ENCODE measurements at places on chromosomes 5 and 9.

- DNase-seq = no peak
Observed at GRCh38 chr9:101032426-101032825, 3.9 kb downstream of the PLPPR1 start.

GRCh38 chr5:116778651-116779280 is 204.1 kb upstream of the SEMA6A start:
- DNase-seq = no peak

- DNase-seq = peak; percentile 49
Observed at GRCh38 chr5:151123897-151124751, 33.5 kb downstream of the ANXA6 start.

- DNase-seq = no peak
Observed at GRCh38 chr5:96930058-96930457, 5.8 kb upstream of the LNPEP start.

DNA sequence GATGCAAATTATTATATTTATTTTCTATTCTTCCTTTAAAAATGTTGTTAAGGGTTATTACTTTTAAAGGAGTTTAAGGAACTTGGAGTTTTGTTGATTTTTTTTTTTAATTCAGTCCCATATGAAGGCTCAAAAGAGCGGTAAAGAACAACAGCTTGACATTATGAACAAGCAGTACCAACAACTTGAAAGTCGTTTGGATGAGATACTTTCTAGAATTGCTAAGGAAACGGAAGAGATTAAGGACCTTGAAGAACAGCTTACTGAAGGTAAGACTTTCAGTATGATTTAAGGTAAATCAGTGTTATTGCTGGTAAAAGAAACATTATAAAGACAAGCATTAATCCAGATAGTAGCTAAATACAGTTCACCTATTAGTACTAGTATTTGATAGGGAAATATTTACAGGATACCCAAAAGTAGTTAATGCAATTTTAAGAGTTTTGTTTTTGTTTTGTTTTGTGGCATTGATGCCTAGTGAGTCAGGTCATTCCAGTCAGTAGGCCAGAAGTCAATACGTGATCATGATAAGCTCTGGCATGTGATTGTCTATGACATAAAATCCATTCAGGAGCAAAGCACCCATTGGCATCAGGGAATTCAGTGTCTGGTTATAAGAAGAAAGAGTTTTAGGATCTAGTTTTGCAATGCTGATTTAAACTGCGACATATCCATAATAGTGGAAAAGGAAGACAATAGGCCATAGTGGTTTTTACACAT is 49.2 kb downstream of the CNTRL start:
- no peak for DNase-seq

GRCh38 chr5:17432569-17432968 is 65.5 kb upstream of the TAF11L2 start:
- DNase-seq = no peak

DNA sequence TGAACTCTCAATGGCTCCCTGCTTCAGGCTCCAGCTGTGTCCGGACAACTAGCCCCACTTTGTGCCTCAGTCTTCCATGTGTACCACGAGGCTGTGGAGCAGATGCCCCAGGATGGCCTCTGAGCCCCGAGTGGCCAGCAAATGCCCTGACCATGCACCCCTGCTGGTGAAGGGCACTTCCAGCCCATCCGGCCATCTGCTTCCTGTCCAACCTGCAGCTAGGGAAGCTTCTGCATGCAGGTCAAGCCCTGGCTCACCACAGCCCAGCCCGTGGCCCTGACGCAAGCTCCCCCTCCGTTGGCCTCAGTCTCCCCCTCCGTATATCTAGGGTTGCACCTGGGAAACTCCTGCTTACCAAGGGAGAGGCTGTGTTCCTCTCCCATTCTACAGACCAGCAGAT is 4.8 kb downstream of the NINJ1 start:
- no peak for DNase-seq

GRCh38 chr9:106974341-106974740 is 111.4 kb downstream of the ZNF462 start:
- no peak for DNase-seq

GRCh38 chr5:173646692-173647091 is 30.2 kb upstream of the BOD1 start:
- DNase-seq = no peak

DNA sequence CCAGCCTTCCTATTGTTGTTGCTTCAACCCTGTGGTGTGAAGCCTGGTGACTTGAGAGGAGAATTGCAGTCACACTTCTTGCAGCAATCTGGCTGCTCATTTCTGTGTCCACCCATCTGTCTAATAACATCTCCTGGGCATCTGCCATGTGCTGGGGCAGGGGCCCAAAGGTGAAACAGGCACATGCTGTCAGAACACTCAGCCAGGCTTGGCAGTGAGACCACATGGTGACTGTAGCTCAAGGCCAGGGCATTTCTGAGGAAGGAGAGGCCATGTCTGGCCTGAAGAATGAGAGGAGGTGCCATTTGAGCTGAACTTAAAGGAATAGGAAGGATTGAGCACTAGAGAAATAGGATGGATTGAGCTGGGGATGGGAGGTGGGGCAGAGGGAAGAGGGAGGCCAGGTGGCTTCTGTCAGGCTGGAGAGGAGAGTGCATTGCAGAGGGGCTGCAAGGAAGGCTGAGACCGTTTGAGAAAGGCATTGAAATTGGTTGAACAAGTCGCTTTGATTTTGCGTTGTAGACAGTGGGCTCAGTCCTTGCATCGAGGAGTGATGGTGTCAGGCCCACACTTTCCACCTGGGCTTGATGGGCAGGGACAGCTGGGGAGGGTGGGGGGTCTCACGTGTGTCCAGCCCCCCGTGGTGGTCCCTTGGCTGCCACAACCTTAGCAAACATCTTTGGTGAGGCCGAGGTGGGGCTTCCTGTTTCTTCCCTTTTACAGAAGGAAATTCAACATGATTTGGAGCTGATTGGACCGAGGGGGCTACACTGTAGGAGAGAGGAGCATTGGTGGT is 222.4 kb downstream of the CACNA1B start:
- DNase-seq = no peak

DNA sequence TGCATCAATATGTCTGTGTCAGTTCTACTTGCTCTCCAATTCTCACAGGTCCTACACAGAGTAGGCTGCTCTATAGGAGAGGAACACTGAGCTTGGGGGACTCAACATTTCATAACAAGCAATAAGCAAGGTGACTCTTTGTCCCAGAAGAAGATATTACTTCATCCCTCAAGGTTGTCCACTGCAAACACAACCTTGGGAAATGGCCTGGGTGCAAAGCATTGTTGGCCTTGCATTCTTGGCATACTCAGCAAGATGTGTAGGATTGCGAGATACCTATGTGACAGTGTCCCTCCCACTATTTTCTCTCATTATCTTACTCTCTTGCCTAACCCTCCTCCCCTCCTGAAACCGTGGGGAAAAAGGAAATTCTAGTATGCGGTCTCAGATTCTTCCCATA is 169.8 kb upstream of the FREM1 start:
- DNase-seq = no peak

GRCh38 chr9:109269081-109269480 is 51.8 kb downstream of the EPB41L4B start:
- no peak for DNase-seq

- no peak for DNase-seq
Observed at GRCh38 chr5:137957948-137958347, 68.7 kb downstream of the PKD2L2 start.

DNA sequence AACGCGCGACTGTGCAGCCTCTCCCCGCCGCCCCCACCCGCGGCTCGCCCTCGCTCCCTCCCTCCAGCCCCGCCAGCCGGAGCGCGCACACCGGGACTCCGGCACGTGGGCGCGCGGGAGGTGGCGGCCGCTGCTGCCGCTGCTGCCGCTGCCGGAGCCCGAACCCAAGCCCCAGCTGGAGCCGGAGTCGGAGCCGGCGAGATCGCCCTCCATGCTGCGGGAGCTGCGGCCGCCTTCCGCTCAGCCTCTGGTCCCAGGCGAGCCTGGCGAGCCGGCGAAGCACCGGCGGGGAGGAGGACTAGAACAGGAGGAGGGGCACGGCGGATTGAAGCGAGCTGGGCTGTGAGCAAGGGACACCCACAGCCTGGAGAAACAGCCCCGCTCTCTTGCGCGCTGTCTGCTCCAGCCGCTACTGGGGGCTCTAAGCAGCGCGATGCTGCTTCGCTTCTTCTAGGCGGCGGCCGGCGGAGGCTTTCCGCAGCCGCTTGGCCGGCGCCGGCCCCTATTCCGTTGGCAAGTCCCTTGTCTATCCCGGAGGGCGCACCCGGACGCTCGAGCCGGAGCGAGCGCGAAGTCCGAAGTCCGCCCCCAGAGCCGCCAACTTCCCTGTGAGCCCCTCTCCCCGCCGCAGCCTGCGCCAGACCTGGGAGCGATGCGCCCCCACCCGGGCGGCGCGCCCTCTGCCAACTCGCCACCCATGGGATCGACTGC is 598.7 kb upstream of the SGCD start:
- DNase-seq = peak; percentile 50

GRCh38 chr5:134570365-134570758 is 44.9 kb downstream of the JADE2 start:
- DNase-seq = no peak

DNA sequence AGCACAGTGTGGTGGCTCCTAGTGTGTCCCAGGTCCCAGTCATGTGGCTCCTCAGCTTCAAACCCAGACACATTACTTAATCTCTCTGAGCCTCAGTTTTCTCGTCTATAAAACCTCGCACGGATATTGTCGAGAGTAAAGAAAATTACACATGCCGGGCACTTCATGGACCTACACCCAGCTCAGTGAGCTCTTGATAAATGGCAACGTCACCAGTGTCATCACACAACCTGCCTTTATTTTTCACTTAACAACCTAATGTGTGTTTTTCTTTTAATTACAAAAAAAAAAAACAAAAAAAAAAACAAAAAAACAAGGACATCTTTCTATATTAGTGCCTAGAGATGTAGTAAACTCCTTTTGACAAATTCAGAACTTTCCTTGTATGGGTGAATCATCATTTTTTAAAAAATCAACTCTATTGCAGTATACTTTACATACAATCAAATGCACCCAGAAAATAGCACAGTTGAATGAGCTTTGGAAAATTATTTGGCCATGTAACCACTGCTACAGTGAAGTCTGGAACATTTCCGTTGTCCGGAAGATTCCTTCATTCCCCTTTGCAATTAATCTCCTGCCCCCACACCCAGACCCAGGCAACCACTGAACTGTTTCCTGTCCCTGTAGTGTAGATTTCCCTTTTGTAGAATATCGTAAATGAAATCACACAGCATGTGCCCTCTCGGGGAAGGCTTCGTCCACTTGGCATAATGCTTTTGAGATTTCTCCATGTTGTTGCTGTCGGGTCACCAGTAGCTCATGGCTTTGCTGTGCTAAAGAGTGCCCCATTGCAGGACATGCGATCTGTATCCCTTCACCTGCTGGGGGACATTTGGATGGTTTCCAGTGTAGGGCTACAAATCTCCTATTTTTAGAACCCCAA is 100.4 kb upstream of the LARP1 start:
- DNase-seq = peak; percentile 24

- DNase-seq = peak; percentile 76
Observed at GRCh38 chr9:125374443-125375309, 113.0 kb downstream of the GAPVD1 start.

GRCh38 chr9:27940535-27940934 is 367.3 kb upstream of the C9orf72 start:
- DNase-seq = no peak

GRCh38 chr9:35280399-35280798 is 118.6 kb downstream of the UNC13B start:
- DNase-seq = no peak

- DNase-seq = no peak
Observed at GRCh38 chr9:86994231-86994630, 46.9 kb upstream of the GAS1 start.

DNA sequence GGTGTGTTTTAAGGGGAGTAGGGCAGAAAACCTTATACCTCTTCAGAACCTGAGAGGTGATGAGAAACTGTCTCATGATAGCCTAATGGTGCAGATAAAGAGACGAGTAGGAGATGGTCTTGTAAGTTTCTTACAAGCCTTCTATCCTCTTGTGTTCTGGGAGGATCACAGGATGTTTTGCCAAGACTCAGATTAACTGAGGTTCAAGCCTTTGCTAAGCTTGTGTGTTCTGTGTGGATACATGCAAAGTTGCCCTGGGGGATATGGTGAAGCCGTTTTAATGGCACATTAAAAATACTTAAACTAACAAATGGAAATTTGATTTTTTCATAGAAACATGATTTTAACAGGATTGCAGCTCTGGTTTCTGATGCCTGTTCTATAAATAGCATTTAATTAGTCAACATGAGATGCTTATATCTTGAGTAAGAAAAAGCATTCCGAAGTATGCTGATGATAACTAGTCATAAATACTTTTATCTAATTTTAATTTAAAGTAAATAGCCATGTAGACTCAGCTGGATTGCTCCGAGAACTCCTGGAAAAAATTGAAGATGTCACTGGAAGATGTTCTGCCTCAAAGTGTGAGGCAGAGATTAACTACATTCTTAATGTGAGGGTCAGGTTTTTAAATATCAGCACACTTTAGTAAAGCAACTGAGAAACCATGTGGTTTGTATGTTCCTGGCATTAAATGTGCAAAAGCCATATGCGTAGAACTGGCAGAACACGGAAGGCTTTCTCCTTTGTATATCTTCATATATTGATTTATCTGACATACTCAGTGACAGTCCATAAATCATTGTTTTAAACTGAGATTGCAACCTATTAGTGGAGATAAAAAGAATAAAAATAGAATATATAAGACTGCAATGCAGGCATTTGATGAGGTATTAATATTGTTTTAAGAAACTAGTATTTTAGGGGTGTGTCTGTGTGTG is 53.7 kb downstream of the IPO11 start:
- no peak for DNase-seq

DNA sequence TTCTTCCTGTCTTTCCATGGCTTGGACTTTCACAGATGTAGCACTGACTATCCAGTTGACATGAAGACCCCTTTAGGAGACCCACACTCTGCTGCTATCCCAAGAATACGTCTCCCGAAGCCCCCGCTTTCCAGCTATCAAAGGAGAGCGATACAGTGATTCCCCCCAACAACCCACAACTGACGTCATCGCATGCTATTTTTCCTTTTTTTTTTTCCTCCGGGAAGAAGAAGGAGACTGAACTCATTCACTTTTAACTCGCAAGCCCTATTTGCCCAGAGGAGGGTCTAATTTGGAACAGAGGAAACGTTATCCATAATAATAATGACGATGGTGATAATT is 2.1 kb downstream of the PAPPA start:
- DNase-seq = no peak

DNA sequence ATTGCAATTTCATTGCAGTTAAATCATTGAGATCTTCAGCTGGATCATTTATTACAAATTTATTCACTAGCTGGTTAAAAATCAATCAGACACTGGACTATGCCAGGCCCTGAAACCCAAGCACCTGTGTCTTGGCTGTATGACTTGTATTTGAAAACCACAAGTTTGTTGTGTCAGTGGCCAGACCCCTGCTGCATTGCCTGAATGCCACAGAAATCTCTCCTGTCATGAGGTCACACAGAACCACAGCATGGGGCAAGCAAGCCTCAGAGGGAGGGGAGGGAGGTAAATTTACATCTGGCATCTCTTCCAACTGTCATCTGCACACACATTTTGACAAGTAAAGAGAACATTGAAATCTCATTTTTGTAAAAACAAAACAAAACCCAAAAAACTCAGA is 90.0 kb downstream of the ARRDC3 start:
- DNase-seq = peak; percentile 40
